Fibroblast of skin of scalp (primary cell): ENCODE measurements at places on chromosomes 16 and 17.

GRCh38 chr16:73945631-73946030 is 351.0 kb upstream of the PSMD7 start:
- no peak for DNase-seq

GRCh38 chr16:72099377-72099818 is 5.8 kb downstream of the DHX38 start:
- peak; percentile 46 for DNase-seq

DNA sequence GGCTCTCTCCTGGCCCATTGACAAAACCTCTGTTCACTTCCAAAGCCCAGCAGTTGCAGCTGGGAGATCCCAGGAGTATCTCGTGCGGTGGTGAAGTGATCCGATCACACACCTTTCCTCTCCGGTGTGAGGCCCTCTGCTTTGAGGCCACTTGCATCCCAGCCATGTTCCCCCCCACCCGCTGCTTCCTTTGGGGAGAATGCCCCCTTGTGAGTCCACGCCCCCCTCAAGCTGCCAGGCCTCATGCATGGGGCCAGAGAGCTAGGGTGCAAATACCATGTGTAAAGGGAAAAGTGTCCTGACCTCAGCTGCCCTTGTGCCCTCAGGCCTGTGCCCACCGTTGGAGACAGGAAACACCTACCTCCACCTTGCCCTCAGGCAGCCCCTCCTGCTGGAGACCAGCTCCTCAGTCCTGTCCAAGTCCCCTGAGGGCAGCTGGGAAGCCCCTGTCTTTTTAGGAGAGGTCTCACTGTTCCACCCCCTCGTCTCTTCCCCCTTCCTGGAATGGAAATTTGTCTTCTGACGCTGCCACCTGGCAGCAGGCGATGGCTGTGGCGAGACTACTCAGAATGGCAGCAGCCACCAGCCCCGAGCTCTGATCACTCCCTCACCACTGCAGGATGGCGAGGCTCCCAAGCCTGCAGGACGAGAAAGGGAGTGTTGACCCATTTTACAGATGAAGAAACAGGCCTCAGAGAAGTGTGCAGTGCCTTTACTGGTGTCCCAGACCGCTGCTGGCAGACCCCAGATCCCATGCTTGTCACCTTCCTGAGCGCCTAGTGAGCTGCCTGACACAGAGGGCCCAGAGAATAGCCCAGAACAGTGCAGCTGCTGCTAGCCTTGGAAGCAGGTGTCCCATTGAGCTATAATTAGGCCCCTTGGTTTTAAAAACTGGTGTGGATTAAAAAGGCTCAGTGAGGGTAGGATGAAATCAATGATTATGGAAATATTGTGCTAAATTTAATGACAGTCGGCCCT is 120.6 kb upstream of the CACNG5 start:
- DNase-seq, result no peak

DNA sequence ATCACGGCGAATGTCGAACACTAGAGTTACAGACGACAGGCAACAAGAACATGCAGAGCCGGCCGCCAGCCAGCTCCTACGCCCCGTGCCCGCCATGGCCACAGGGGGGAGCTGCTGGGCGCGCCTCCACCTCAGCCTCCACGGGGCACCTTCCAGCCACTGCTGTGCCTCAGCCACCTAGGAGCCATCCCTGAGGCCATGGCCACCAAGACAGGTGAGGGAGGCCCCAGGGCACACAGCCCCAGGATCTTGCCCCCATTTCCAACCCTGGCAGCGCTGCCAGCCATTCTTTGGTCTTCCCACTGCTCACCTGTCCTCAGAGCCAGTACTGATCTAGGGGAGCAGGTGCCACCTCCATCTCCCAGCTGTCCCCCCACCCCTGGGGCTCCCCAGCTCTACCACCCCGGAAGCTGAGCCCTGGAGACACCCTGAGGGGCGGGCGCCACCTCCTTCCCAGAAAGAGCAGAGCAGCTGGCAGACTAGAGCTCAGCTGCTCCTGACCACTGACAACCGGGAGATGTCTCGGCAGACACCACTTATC is 11.8 kb downstream of the GNPTG start:
- DNase-seq, result peak; percentile 24

DNA sequence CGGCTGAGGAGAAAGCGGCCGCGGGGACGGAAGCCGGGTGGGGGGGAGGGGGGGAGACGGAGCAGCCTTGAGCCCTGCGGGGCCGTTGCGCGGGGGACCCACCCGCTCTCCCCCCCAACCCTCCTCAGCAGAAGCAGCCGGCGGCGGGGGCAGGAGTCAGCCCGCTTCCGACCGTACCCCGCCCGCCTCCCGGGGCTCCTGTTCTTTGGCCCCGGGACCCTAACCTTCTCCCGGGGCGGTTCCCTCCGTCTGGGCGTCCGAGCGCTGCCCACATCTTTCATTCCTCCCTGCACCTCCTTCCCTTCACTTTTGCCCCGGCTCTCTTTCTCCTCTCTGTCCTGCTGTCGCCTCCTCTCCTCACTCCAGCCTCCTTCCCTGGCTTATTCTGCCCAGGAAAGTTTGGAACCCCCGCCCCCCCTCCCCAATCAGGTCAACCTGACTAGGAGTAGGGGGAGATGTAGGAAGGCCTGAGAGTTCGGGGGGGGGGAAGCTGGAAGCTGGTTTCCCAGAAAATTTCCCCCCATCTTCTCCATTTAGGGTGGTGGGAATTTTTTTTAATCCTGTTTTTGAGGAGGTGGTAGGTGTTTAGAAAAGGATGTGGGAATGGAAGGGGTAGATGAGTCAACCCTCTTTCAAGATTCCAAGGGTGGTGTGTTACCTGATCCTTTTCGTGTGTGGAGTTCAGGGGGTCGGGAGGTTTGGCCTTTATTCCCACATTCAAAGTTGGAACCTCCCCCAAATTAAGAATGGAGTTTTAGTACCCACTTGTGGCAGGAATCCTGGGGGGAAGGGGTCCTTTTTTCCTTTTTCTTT is 427 bp upstream of the NLK start:
- no peak for DNase-seq

- peak; percentile 39 for DNase-seq
Observed at GRCh38 chr16:88759245-88759975, 25.6 kb downstream of the PIEZO1 start.

- DNase-seq, result peak; percentile 99
Observed at GRCh38 chr16:29790183-29790948, at the start of gene KIF22. Gene KIF22 (plus strand): TSS chr16:29790751. CDS start chr16:29790760, 9 bp downstream.

GRCh38 chr17:81822996-81823819 is 9.9 kb downstream of the MCRIP1 start:
- no peak for DNase-seq

GRCh38 chr17:82287868-82288801 is 14.6 kb upstream of the CSNK1D start:
- peak; percentile 33 for DNase-seq

DNA sequence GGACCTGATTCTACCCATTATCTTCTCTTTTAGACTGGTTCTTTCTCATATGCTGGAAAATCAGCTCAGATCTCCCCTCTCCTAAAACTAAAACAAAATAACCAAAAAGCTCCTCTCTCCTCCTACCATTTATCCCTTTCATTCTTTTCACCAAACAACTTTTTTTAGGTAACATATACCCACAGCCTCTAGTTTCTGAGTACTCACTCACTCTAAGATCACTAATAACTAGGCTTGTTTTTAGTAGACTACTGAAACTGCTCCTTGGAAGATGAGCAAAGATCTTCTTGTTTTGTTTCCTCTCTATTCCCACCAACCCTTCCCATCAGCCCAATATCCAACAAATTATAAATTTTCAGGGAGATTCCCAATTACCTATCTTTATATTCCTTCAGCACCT is 129.0 kb downstream of the SKAP1 start:
- no peak for DNase-seq
